ENCODE measurements at places on chromosomes 3 and 15. TPM values are rescaled to one million over a fixed set of nuclear protein-coding genes. Genes with fewer than 3 reads are reported as not detected.

DNA sequence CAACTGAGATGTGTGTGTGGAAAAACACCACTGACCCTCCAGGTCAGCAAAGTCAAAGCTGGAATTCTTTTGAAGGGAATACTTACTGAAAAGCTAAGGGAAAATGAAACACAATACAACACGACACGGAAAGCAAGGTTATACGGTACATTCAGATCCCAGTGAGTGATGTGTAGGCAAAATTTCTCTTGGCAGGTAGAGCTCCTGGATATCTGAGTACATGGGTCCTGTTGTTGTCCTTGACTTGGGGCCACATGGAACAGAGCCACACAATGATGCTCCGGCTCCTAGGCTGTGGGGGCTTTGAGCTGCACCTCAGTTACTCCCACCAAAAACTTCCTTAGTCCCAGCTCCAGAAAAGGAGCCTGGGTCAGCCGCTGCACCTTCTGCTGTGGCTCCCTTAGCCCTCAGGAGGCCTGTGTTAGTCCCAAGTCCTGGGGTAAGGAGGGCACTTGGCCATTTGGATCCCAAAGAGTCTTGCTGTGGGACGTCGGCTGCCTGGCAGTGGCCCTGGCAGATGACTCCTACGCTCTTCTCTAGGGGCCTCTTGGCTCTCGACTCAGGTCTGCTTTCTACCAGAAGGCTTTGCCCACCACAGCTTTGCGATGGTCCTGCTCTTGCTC lies 95.6 kb downstream of the ADCY5 start:
- DNase-seq, result no peak

GRCh38 chr15:25728816-25729215 lies 134.3 kb downstream of the ATP10A start:
- no peak for DNase-seq

GRCh38 chr3:53994986-53995603 lies 103.4 kb upstream of the SELENOK start:
- DNase-seq, result no peak

DNA sequence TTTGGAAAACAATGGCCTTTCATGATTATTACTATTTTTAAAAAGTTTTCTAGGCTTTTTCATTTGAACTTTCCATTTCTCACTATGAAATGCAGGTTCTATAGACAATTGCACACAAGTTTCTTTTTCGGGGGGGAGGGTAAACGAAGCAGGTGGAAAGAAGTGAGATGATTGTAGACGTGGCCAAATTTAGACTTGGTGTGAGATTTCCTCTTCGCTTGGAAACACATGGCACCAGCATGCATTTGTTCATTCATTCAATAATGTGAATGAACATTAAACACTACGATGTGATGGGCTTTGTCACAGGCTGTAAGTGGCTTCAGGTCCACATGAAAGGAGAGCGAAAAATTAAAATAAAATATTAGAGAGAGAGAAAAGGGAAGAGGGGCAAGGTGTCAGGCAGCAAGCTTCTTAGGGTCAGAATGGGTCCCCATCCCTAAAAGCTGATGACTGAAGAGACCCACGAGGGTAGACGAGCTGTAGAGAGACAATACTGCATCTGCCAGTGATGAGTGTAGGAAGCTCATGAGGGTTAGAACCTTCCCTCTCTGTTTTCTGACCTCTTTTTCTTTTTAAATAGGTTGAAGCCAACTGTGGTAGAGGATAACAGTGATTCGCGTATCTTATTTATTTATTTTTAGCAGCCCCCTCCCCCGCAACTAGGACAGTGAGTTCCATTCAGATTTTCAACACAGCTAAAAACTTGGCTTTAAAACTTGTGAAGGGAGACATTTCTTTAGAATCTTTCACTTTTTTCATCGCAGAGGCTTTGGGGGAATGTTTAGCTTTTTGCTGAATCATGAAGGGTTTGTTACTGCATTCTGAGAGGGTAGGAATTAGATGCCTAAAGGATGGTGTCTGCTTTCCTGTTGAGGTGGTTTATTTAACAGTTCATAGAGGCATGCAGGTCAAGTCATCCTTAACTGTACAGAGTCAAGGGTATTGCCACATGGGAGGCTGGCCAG lies 36.2 kb downstream of the GAP43 start:
- no peak for DNase-seq

- no peak for DNase-seq
Observed at GRCh38 chr15:40420793-40421192, 15.2 kb downstream of the IVD start.

DNA sequence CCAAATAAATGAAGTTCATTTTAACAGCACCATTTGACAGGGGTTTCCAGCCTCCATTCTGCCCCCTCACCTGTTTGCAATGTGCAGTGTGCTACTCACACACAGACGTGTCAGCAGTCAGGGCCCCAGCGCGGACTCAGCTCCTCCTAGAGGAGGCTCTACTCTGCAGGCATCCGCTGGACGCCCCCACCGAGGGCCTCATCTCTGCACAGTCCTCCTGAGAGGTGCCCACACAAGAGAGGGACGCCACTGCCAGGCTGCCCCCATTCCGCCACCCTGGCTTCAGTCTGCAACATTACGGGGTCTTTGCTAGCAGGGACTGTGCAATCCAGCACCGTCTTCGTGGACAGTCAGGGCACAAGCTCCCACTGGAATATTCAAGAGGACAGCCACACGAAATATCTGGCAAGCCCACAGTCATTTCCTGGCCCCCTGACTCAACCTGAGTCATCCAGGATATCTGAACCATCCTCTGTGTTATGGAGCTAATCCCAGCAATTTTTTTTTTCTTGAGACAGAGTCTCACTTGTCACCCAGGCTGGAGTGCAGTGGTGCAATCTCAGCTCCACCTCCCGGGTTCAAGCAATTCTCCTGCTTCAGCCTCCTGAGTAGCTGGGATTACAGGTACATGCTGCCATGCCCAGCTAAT lies 255.0 kb downstream of the OCA2 start:
- DNase-seq, result no peak

GRCh38 chr3:139447486-139447885 lies 28.8 kb downstream of the RBP2 start:
- no peak for DNase-seq

GRCh38 chr3:7638103-7638502 lies 777.2 kb downstream of the GRM7 start:
- DNase-seq, result no peak

- no peak for DNase-seq
Observed at GRCh38 chr3:29594261-29594660, 313.4 kb downstream of the RBMS3 start.

DNA sequence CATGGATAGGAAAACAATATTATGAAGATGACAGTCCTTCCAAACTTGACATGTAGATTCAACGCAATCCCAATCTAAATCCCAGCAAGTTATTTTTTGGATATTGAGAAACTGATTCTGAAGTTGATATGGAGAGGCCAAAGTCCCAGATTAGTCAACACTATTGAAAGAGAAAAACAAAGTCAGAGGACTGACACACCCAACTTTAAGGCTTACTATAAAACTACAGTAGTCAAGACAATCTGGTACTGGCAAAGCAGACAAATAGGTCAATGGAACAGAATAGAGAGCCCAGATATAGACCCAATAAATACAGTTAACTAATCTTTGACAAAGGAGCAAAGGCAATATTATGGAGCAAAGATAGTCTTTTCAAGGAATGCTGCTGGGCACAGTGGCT lies 119.2 kb upstream of the ASB14 start:
- DNase-seq, result no peak

DNA sequence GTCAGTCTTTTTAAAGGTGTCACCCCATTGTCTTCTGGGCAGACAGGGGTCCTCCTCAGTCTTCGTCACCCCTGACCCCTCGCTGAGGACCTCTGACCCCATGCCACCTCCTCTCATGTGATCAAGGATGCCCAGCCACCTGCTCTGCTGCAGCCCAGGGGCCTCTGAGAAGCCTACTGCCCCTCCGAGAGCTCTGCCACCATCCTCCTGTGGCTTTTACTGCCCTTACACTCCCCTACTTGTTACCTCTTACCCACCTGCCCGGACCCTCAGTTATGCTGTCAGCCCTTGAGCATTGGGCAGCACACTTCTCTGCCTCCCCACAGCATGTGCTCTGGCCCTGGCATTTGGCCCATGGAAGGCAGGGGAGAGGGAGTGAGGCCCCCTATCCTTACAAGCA lies 123.2 kb downstream of the LRRK1 start:
- DNase-seq, result no peak

- DNase-seq, result no peak
Observed at GRCh38 chr3:45596290-45596791, 1.8 kb downstream of the LIMD1 start.

- no peak for DNase-seq
Observed at GRCh38 chr3:38834110-38834509, 18.1 kb upstream of the SCN10A start.

DNA sequence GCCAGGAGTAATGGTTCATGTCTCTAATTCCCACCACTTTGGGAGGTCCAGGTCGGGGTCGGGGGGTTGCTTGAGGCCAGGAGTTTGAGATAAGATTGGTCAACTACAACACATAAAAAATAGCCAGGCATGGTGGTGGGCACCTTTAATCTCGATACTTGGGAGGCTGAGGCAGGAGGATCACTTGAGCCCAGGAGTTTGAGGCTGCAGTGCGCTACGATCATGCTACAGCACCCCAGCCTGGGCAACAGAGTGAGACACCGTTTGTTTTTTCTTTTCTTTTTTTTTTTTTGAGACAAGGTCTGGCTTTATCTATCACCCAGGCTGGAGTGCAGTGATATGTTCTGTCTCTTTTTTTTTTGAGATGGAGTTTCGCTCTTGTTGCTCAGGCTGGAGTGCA lies 1.3 kb upstream of the VPS33B start:
- no peak for DNase-seq

DNA sequence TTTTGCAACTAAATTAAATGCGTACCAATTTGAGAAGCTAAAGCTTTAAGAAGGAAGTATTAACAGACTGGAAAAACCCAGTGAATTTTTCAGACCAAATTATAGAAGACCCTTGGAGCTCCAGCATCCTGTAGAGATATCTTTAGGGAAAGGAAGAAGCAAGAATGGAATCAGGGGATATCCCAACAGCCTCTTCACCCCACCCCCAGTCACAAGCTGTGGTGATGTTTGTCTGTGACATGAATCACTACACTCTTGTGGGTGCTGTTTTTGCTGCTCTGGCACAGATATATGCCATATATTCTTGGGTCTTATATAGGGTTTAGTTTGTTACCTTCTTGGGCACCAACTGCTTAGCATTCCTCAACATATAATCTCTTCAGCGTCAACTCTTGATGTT lies 78.5 kb upstream of the BCL6 start:
- DNase-seq, result no peak

GRCh38 chr3:144482876-144483275 lies 511.3 kb downstream of the DIPK2A start:
- DNase-seq, result no peak

- DNase-seq, result no peak
Observed at GRCh38 chr15:31782951-31783350, 247.4 kb upstream of the CHRNA7 start.

DNA sequence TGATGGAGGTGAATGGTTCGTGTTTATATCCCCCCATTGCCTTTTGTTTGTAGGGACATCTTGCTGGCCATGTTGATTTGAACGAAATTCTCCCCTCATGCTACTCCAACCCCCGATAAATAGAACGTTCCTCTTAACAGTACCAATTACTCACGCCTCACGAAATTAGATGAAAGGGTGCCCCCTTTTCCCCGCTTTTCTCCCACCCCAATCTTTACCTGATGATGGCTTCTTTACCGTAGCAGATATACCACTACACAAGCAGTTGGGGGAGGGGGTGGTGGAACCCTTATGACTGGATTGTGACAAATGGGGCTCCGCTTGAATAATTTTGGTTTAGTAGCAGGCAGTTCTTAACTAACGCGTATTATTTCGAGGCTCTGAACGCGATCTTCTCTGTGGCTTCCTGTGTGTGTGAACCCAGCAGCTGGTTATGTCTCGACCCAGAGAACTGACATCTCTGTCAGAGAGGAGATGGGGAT lies 1.1 kb downstream of the PIAS1 start:
- peak; percentile 54 for DNase-seq

DNA sequence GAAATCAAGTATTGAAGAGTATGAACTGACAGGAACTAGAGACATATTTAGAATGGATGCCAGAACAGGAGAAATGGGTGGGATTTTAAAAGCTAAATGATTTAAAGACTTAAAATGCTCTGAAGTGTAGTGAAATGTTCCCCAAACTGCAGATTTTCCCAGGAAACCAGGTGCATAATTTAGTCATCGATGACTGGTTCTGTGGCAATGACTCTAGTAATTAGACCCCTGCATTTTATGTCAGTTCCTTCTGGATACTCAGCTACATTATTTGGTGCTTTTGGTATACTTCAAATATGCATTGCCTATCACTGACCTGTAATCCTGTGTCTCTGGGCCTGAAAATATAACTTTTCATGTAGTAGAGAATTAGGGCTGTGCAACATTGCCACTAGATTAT lies 16.8 kb downstream of the AGTR1 start:
- DNase-seq, result no peak

GRCh38 chr3:55719006-55719405 lies 231.9 kb upstream of the WNT5A start:
- no peak for DNase-seq

DNA sequence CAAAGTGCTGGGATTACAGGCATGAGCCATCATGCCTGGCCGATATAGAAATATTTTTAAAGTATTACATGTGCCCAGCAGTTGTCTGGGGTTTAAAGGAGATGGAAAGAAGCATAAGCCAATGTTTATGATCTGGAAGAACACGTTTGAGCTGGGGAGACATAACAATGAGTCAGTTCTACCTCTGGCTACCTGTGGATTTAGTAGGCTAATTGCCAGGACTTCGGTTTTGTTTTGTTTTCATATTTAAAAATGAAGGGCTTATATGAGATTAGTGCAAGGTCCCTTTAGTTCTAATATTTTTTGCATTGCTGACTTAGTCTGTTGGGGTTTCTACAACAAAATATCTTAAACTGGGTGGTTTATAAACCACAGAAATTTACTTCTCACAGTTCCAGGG lies 22.9 kb upstream of the TNFSF10 start:
- no peak for DNase-seq

DNA sequence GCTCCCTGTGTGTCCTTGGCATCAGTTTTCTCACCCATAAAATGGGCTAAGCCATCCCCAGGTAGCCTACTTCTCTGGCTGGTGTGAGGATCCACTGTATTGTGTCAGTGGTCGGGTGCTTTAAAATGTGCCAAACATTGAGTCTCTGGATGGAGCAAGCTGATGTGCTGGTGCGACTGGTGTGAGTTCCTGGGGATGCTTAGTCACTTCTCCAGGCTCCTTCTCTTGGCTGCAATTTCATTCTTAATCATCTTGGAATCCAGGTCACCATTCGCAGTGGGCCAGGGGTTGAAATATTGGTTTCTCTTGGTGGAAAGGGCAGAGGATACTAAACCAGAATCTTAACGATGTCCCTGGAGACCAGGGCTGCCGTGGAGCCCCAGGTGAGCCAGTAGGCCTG lies 29.3 kb downstream of the SCN5A start:
- no peak for DNase-seq

Gene CKMT1B
- total RNA-seq, result not detected

Gene ARID3B
- total RNA-seq, result 48.7 TPM

Gene TMOD2
- 10.9 TPM for total RNA-seq

Gene GOLGA6L24
- total RNA-seq, result not detected

Data from T-cell (primary cell).